ENCODE measurements at places on chromosomes 16 and 17.

GRCh38 chr17:61233991-61234750, 165.5 kb upstream of the TBX2 start:
- DNase-seq: no peak

- DNase-seq: no peak
Measured at GRCh38 chr17:20094777-20095176, 85.6 kb downstream of the SPECC1 start.

- DNase-seq: no peak
Measured at GRCh38 chr16:25311950-25312349, 54.3 kb upstream of the ZKSCAN2 start.

DNA sequence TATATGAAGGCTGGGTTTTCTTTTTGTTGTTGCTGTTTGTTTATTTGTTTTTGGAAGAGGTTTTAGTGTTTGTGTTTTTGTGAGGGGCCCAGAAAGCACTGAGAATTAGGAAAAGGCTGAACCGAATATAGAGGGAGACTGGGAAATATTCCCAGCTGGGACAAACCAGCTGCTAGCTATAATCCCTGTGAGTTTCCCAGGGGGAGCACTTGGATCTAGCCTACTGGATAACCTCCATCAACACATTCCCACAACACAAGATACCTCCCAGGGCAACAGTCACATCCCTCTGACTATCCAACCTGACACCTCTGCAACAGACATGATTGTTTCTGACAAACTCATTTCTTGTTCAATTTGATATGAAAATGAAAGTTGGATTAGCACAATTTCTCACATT, 16.7 kb downstream of the CDH11 start:
- DNase-seq: no peak

- DNase-seq: no peak
Measured at GRCh38 chr16:57533431-57534336, 2.7 kb downstream of the CCDC102A start.

DNA sequence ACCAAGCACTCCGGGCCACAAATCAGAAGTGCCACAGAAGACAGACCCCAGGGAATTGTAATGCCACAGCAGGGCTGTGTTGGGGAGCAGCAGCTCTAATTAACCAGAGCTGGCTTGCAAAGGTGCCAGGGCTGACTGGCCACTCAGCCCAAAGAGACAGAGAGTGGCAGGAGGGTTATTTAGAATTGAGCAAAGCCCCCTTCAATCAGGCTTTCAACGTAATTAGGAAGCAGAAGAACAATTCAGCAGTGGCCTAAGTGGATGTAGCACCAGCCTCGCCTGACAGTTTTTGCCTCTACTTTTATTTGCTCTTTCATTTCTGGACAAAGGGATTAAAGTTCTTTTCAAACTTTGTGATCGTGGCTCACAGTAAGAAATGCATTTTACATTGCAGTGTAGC, 278.3 kb upstream of the IRX3 start:
- no peak for DNase-seq

DNA sequence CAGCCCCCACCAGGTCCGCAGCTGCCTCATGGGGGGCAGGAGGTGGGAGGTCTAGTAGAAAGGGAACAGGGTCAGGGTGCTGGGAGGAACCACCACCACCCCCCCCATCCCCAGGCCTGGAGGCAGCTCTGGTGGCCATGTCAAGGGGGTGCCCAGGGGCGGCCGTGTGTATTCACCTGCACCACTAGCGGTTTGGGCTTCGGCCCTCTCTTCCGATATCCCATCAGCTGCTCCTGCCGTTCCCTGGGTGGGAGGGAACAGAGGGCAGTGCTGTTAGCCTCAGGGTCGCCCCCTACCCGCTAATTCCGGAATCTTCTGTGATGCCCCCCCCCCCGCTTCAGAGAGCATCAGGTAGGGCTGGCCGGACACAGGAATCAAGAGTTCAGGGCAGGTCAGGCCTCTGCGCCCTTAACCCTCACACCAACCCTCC, 3.8 kb downstream of the CBX4 start:
- DNase-seq: no peak
